Fibroblast of lung (primary cell): ENCODE measurements at places on chromosomes 7 and 10.

DNA sequence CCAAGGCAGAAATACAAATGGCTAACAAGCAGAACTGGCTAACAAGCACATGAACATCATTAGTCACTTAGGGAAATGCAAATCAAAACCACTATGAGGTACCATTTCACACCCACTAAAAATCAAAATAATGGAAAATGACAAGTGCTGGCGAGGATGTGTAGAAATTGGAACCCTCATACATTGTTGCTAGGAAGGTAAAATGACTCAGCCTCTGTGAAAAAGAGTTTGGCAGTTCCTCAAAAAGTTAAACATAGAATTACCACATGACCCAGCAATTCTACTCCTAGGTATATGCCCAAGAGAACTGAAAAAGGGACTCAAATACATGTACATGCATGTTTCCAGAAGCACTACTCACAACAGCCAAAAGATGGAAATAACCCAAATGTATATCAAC is 52.8 kb upstream of the ANAPC16 start:
- DNase-seq = peak; percentile 51

DNA sequence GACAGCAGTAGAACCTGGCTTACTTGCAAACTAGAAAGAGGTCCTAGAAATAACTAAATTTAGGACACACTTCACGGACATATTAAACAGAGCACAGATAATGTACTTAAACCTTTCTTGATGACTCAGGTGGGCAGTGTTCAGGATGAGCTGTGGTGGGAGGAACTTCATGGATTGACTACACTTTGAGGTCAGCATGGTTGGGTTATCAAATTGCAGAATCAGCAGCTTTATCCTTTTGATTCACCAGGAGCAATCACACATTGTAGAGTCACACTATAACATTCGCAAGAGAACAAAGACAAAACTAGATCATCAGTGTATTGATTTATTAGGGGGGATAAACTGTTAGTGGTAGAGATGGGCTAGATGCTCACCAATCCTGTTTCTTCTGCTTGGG is 38.6 kb upstream of the AGK start:
- no peak for DNase-seq

DNA sequence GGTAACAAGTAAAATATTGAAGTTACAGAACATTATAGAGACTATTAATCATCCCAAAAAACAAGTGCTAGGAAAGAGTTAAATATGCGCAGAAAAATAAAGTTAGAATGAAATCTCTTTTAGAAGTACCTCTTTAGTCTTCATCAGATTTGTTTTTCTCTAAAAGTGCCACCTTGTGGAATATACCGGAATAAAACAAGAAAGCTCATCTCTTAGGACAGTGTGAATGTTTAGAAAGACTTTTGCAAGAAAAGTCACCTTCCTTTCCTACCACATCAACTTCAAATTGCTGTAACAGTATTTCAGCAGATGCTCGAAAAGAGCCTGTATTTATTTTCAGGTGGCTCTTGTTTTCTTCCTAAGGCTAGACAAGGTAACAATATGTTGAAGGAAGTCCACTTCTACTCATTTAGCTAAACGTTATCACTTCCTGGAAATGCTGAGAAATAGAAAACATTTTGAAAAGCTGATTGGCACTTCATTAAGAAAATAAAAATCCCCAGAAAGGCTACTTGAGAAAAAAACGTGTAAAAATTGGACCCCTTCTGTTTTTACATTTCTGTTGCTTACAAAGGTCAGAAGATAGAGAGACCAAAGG is 19.8 kb upstream of the FAM133B start:
- DNase-seq = peak; percentile 54

DNA sequence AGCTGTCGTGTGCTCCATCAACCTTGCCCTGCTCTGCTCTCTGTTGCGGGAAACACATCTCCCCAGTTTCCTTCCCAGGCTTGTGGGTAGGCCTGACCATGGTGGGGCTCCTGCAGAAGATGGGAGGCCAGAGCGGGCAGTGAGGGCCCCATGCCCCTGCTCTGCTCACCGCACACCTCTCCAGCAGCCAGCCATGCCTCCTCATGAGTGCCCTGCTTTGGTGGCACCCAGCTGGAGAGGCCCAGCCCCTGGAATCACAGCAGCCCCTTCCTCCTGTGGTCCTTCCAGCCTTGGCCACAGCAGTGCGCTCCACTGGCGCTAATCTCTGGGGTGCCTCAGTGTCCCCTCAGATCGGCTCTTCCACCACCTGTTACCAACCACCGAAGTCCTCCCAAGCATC is 4.2 kb upstream of the OPN4 start:
- DNase-seq = no peak

DNA sequence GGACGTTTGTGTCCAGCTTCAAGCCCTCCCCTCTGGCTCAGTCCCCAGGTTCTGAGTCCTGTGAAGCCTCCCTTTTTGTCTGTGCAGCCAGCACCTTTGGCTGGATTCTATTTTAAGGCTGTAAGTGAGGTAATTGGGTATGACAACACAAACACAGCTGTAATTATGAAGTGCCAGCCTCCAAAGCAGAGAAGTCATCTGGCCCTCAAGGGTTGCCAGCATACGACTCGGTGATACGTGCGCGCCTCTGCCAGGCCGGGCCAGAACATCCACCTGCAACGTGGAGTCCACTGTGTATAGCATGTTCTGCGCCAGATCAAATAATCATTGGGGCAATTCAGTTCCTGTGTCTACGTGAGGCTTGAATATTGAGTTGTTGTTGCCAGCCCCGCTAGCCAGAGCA is 6.7 kb upstream of the FAM180A start:
- DNase-seq = no peak

DNA sequence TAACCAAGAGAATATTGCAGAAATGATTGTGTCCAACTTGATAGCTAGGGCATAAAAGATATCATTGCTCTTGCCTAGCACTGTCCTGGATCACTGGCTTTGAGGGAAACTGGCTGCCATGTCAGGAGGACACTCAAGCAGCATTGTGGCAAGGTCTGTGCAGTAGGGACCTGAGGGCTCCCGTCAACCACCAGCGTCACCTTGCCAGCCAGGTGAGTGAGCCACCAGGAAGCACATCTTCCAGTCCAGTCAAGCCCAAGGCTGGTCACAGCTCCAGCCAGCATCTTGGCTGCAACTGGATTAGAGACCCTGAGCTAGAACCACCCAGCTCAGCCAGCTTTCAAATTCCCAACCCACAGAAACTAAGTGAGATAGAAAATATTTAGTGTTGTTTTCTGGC is 392.7 kb downstream of the CALN1 start:
- no peak for DNase-seq

GRCh38 chr7:129010075-129010474 is 44.8 kb downstream of the TNPO3 start:
- no peak for DNase-seq

DNA sequence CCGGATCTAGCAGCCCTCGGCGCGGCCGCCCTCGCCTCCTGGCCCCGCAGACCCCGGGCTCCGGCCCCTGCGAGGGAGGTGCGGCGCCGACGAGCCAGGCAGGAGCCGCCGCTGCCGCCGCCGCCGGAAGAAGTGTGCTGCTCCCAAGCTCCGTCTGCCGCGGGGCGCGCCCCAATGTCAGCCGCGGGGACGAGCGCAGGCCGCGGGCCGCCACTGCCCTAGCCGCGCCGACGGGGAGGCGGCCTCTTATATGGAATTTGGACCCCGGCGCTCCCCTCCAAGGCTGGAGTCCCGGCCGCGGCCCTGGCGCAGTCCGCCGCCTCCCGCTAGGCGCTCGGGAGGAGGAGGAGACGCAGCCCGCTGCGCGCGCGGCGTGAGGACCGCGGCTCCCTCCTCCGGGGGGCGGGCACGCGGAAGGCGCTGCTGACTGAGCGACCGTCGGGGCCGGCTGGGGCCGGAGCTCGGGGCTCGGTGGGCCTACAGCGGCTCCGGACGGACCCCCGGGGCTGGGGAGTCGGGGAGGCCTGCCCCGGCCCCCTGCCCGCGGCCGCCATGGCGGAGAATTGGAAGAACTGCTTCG is at the start of gene TRIM8:
TSS of gene TRIM8 (plus strand) at position 414 of the 580 bp plus-strand sequence. CDS start at position 553, 139 bp downstream.
- DNase-seq = no peak

DNA sequence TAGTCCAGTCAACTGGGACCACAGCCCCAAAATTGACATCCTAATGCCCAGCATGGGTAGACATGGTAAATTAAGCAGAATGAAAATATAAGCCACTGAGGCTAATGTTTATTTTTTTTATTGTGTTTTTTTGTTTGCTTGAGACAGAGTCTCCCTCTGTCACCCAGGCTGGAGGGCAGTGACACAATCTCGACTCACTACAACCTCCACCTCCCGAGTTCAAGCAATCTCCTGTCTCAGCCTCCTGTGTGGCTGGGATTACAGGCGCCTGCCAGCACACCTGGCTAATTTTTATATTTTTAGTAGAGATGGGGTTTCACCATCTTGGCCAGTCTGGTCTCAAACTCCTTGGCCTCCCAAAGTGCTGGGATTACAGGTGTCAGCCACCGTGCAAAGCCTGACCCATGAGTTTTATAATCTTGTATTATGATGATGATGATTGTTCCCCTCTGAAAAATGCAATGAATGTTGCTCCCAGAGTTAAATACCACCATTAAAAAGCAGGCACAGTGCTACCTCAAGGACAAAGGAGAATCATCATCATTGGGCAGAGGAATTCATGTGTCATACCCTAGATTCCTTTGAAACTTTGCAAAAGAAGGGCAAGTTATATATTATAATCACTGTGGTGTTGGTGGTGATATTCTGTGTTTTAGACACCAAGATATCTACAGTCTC is 228.0 kb downstream of the PARD3 start:
- DNase-seq = no peak

DNA sequence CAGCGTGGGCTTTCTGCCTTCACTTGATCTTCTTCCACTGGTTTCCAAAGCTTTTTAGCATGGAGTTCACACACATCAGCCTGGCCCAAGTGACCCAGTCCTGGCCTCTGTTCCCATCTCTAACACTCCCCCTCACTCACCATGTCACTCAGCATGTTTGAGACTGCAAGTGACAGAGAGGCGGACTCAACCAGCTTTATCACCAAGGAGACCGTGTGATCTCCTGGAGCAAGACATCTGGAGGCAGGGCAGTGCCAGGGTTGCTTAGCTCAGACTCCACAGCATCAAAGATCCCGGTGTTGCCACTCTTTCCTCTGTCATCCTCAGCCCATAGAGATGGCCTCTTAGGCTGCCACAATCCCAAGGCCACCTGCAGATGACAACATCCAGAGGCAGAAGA is 39.4 kb downstream of the FAM241B start:
- no peak for DNase-seq

DNA sequence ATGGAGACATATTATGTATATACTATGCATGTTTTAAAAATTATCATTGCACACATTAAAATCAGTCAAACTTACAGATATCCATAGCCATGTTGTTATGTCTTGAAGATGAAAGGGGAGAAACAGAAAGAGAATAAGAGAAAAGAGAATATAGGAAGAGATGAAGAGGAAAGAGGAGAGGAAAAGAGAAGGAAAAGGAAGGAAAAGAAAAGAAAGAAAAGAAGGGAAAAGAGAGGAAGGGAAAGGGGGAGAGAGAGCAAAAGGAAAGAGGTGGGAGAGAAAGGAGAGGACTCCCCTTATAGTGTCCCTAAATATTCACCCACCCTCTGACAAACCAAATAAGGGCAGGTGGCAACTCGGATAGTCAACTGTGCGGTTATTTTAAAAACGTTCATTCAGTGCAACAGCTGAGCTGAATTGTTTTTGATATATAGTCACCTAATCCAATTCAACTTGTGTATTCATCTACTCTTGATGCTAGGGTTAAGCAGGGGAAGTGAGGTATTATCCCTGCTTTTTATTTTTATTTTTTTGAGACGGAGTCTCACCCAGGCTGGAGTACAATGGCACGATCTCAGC is 14.6 kb downstream of the SVIL start:
- no peak for DNase-seq

GRCh38 chr7:121938429-121938996 is 65.6 kb downstream of the PTPRZ1 start:
- DNase-seq = no peak

DNA sequence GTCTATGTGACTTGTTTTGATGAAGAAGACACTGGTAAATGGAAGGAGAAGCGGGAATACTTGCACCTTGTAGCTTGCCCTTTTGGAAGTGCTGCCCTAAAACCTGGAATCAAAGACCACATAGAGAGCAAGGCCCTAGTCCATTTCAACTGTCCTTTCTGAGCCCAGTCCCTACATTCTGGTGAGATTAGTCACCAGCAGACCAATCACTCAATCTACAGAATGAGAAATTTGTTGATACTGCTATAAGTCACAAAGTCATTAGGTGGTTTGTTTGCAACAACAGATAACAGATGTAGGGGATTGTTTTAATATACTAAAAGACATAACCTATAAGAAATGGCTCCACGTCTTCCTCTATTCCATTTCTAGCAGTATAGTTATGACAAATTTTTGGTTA is 33.6 kb downstream of the WASL start:
- DNase-seq = peak; percentile 33

- no peak for DNase-seq
These were observed 12.3 kb downstream of the STX1A start for GRCh38 chr7:73707045-73707631.

DNA sequence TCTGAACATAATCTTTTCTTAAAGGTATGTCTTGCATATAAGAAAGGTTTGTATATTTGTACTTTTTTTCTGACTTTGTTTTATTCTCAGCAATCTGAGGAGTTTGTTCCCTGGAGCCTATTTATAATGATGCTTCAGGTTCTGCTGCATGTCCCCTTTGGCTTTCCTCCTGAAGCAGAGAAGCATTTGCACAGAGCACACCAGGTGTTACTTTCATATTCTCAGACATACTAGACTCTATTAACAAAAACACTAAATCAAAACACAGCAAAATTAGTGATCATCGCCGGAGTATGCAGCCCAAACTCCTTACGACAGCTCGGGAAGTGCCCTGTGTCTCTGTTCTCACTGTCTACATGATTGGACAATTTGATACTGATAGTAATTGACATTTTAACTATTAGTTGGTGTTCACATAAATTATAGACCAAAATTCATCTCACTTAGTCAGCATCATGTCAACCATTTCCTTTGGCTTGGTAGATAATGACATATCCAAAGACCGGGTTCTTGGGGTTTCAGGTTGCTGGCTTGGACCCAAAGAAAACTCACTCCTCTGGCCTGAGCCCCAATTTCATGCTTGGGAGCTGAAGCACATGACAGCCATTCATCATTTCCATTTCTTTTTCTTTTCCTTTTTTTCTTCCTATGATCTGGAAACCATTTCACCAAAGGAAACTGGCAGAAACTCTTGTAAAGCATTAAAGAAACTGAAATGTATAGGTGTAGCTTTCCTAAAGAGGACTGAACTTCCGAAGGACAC is 400.1 kb upstream of the NRP1 start:
- DNase-seq = peak; percentile 62

GRCh38 chr7:8205031-8205387 is 57.0 kb downstream of the ICA1 start:
- DNase-seq = no peak

DNA sequence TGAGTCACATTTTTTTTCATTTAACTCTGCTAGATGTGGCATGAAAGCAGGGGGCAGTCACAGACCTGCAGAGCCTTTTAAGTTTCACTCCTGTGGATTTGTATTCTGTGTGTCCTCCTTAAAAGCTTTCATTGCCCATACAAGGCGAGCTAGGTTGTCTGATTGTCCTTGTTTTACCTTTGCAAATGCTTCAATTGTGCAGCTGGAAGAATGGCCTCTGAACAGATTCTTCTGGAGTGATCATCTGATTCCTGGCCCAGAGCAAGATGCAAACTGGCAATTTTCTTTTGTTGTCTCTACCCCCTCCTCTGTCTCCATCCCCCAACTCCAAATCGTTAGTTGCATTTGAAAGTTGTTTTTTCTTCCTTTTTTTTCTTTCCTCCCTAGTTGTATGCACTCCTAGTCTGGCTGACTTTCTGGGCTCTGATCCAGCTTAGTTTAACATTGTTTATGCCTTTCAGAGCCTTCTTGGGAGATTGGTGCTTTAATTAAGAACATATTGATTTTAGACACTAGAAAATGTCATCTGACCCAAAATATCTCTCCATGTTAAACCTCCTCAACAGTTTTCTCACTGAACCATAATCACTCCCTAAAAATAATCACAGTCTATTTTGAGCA is 150.2 kb downstream of the REEP3 start:
- DNase-seq = peak; percentile 88
